ENCODE measurements at places on chromosomes 11 and 22. TPM values are rescaled to one million over a fixed set of nuclear protein-coding genes. Genes with fewer than 3 reads are reported as not detected.

DNA sequence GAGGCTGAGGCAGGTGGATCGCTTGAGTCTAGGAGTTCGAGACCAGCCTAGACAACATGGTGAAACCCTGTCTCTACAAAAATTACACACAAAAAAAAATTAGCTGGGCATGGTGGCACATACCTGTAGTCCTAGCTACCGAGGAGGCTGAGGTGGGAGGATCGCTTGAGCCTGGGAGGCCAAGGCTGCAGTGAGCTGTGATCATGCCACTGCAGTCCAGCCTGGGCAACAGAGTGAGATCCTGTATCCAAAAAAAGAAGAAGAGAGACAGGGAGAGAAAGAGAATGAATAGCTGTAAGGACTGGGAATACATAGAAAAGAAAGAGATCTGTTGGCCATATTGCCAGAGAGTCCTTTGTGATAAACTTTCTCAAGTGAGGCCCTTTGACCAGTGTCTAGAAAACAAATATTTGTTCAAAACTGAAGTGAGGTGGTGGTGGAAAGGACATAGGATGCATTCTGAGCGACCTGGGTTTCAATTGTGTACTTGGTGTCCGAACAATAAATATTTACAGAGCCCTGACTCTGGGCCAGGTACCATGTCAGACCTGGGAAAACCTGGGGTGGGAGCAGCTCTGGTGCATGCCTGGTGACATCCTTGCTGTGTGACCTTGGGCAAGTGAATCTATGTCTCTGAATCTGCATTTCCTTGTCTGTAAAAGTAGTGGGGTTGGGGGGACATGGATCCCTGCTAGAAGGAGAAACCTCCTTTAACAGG lies 89.6 kb upstream of the CRYBB3 start:
- no peak for DNase-seq

GRCh38 chr11:65502555-65503367 lies 3.9 kb downstream of the MALAT1 start:
- DNase-seq = no peak

DNA sequence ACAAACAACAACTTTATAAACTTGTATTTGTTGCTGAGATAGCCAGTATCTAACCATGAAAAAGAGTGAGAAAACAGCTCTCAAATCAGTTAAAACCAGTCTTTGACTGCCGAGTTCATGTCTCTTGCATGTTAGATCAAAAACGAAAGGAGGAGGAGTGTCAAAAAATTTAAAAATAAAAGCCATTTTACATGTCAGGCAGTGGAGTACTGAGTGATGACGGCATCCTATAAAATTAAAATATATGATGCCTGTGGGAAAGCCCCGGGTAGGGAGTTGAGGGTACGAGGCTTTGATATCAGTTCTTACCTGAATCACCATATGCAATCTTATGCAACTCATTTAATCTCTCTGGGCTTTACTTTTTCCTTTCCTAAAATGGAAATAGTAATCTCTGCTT lies 117.3 kb downstream of the ETS1 start:
- no peak for DNase-seq

- DNase-seq = no peak
Observed at GRCh38 chr22:49344656-49345055, 483.0 kb downstream of the BRD1 start.

DNA sequence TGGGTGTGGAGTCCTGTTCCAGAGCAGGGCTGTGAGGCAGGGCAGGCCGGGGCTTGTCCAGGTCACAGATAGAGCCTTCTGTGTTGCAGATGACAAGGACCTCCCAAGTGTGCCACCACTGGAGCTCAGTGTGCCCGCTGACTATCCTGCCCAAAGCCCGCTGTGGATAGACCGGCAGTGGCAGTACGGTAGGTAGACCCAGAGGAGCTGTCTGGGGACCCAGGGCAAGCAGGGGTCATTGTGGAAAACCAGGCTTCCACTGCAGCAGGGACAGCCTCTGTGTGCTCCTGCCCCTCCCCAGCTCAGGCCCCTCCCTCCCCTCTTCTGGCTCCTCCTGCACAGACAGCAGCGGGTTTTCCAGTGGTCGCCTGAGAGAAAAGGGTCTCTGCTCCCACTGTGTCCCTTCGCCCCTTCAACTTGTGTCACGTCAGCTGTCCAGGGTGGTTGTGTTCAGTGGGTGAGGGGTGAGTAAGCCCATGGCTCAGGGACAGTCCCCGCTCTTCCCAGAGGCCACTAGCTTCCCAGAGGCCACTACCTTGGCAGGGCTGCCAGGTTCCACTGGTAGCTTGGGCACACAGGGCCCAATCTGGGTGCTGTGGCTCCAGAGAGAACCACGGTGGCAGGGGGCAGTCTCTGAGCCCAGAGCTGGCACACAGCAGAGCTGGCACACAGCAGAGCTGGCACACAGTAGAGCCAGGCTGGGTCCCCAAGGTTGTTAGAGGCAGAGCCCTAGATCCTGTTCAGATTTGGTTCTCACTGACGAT lies 78.4 kb downstream of the MED15 start:
- DNase-seq = no peak

GRCh38 chr22:41613456-41613855 lies 7.4 kb downstream of the DESI1 start:
- DNase-seq = no peak

GRCh38 chr11:16356057-16356760 lies at the start of gene SOX6:
Gene SOX6, minus strand, starts transcription at chr11:16356546. Its CDS starts 15,298 bp downstream, at chr11:16341248.
- no peak for DNase-seq

DNA sequence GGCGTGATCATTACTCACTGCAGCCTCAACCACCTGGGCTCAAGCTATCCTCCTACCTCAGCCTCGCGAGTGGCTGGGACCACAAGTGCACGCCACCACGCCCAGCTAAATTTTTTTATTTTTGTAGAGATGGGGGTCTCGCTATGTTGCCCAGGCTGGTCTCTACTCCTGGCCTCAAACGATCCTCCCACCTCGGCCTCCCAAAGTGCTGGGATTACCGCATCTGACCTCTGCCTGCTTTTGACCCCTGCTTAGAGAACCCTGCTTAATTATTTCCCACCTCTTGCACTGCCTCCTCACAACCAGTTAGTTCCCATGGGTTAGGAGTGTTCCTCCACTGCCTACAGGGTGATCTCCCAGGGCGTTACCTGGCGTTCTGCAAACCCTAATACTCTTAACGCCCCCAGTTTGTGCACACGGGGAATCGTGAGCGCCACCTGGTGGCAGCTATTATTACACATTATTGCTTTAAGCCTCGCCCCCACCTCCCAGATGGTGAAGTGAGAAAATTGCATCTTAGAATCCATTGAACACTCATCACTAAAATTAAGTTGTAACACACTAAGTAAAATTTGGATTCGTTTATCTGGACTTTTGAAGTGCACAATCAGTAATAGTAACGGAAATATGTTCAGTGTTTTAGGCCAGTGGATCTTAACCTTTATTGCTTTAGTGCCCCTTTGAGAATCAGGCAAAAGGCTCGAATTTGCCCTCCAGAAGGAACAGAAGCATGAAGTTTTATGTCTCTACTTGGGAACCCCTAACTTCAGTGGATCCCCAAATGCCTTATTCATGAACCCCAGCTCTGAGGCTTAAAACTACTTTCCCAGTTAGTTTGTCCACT lies 61.4 kb upstream of the ASPHD2 start:
- no peak for DNase-seq

- no peak for DNase-seq
Observed at GRCh38 chr11:121328967-121329679, 36.6 kb downstream of the SC5D start.

- no peak for DNase-seq
Observed at GRCh38 chr22:31329029-31329428, 17.1 kb downstream of the PATZ1 start.

- DNase-seq = no peak
Observed at GRCh38 chr22:46871826-46872225, 109.4 kb downstream of the TBC1D22A start.

- DNase-seq = no peak
Observed at GRCh38 chr11:47234669-47235100, 13.9 kb downstream of the ACP2 start.

GRCh38 chr22:38026130-38027111 lies 30.8 kb upstream of the PICK1 start:
- DNase-seq = no peak

- no peak for DNase-seq
Observed at GRCh38 chr11:121106812-121107211, 5.8 kb downstream of the TECTA start.

- DNase-seq = no peak
Observed at GRCh38 chr11:27909386-27909785, 198.6 kb downstream of the KIF18A start.

DNA sequence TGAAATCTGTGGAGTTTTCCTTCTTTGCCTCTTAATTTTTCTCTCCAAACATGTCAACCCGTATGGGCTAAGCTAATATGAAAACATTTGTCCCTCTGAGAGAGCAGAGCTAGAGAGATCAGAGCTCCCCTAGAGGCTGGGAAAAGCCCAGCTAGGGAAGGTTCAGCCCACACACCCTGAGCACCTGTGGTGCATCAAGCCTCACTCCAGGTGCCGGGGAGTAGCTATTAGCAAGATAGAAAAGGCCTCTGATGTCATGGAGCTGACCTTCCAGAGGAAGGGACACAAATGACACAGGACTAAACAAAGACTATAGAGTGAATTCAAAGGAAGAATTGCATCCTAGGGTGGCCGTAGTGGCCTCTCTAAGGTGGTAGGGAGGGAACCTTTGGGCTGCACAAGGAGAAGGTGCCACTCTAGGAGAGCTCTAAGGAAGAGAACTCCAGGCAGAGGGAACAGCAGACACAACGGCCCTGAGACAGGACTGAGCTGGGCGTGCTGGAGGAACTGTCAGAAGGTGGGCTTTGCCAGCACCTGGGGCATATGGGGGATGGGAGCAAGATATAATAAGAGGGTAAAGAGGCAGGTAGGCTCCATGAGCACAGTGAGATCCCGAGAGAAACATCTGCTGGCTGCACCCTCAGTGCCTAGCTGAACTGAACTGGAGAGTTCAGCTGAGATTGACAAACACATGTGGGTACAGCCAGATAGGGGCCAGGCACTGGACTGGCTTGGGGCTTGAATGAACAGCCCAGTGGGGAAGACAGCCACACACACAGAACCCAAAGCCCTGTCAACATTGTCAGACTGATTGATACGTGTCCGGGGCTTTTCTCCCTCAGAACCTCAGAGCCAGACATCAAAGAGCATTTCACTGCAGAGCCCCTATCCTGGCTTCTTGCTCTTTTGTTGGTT lies 65.5 kb upstream of the DRD2 start:
- DNase-seq = no peak

- no peak for DNase-seq
Observed at GRCh38 chr11:93870616-93871015, 20.2 kb upstream of the VSTM5 start.

GRCh38 chr11:57446055-57446454 lies 14.3 kb upstream of the RTN4RL2 start:
- no peak for DNase-seq

DNA sequence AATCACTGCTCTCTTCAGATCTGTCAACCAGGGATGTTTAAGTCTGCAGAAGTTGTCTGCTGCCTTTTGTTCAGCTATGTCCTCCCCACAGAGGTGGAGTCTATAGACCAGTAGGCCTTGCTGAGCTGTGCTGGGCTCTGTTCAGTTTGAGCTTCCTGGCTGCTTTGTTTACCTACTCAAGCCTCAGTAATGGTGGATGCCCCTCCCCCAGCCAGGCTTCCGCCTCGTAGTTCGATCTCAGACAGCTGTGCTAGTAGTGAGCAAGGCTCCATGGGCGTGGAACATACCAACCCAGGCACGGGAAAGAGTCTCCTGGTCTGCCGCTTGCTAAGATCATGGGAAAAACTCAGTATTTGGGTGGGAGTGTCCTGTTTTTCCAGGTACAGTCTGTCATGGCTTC lies 27.6 kb upstream of the CASP12 start:
- no peak for DNase-seq

GRCh38 chr11:127919206-127920000 lies 668.0 kb downstream of the ETS1 start:
- DNase-seq = no peak

DNA sequence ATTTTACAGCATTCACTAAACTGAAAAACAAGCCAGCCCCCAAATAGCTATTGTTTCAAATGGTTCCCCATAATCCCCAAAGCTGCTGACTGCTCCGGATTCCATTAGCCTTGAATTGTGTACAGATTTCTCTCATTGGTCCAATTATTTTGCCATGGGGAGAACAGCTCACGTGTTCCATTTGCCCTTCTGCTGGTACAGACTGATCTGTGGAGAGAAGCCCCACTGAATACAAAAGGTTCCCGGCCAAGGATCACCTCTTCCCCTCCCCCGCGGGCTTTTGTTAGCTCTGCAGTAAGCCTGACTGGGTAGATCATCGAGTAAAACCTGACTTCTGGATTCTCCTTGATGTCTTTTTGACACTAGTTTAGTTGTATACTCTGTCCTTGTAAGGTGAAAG lies 9.1 kb upstream of the MAPK8IP1 start:
- DNase-seq = no peak

DNA sequence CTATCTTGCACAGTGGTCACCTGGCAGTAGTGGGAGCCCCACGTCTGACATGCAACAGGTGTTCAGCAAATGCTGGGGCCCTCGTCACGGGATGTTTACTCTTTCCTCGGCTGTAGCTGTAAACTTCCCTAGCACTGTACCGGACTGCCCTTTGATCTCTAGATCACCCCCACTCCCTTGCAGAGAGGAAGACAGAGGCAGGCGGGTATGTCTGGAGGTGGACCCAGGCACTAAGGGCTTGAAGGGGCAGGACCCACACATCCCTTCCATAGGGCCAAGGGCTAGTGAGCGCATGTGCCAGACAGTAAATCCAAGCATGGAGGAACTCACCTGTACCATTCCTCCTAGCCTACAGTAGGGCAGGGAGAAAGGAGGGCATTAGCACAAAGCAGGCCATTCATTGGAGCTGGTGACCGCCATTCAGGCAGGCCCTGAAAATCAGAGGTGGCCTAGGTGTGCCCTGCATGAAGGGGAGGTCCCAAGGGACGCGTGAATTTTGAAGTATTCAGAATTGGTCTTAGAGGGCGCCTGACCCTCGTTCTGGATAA lies 1.9 kb upstream of the SMTN start:
- DNase-seq = no peak

Gene USP2
- total RNA-seq = 7.4 TPM

Gene MS4A12
- not detected for total RNA-seq

Gene GRM5
- 0.17 TPM for total RNA-seq

Gene PCNX3
- total RNA-seq = 49.2 TPM

Gene XKR3
- total RNA-seq = not detected

Gene APOL4
- total RNA-seq = 0.67 TPM

Gene CNGA4
- 0.68 TPM for total RNA-seq

Gene OR4A16
- not detected for total RNA-seq

Gene PKNOX2
- 0.95 TPM for total RNA-seq

Gene LIF
- total RNA-seq = 3.8 TPM

Gene MYBPC3
- 1.8 TPM for total RNA-seq

Gene CLMP
- 65.7 TPM for total RNA-seq

Gene NRXN2
- total RNA-seq = 22.1 TPM

Gene OR2D2
- total RNA-seq = 0.27 TPM

Gene OR8D1
- total RNA-seq = not detected

Gene SSRP1
- 164 TPM for total RNA-seq
